ENCODE measurements at places on chromosomes 1 and 21.

- DNase-seq: no peak
These were observed 181.8 kb upstream of the ADGRL4 start for GRCh38 chr1:79188337-79188736.

- DNase-seq: no peak
These were observed 41.0 kb downstream of the IL12RB2 start for GRCh38 chr1:67348586-67349252.

- no peak for DNase-seq
These were observed 448.6 kb downstream of the SMYD3 start for GRCh38 chr1:246058466-246058865.

DNA sequence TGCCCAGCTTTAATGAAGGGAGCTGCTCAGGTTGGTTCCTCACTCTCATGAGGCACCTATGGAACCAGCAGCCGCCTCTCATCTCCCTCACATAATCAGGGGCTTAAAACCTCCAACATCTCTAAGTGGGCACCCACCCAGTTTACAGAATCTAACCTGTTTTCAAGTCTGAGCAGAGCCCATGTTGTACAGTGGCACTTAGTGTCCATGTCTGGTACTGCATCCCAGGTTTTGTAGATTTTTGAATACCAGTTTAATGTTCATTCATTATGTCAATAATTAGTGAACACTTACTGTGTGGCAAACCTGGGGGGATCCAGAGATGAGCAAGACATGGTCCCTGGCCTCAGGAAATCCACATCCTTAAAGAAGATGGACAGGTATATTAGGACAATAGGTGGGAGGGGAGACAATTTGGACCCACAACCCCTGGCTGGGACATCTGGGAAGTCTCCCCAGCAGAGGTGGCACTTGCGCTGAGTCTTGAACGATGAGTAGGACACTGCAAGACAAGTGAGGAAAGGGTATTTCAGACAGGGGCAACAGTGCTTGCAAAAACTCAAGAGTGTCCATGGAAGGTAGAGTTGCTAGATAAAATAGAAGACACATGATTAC, 83.3 kb downstream of the LACTBL1 start:
- DNase-seq: no peak

- no peak for DNase-seq
These were observed 32.6 kb downstream of the UBE4B start for GRCh38 chr1:10065344-10065685.

DNA sequence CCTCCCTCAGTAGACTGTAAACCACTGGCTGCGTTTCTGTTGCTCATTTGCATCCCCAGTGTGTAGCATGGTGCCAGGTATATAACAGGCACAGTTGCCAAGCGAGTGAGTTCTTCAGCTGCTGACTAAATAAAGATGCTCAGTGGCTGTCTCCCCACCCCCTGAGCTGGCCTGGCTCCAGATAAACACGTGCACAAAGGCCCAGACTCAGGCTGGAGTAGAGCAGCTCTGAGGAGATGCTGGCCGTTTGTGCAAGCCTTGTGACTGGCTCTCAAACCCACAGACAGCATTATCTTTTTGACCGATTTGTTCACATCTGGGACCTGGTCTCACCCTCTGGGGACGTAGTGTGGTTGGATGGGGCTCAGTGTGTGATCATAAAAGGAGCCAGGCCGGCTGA, 7.1 kb downstream of the CHRNB2 start:
- no peak for DNase-seq

DNA sequence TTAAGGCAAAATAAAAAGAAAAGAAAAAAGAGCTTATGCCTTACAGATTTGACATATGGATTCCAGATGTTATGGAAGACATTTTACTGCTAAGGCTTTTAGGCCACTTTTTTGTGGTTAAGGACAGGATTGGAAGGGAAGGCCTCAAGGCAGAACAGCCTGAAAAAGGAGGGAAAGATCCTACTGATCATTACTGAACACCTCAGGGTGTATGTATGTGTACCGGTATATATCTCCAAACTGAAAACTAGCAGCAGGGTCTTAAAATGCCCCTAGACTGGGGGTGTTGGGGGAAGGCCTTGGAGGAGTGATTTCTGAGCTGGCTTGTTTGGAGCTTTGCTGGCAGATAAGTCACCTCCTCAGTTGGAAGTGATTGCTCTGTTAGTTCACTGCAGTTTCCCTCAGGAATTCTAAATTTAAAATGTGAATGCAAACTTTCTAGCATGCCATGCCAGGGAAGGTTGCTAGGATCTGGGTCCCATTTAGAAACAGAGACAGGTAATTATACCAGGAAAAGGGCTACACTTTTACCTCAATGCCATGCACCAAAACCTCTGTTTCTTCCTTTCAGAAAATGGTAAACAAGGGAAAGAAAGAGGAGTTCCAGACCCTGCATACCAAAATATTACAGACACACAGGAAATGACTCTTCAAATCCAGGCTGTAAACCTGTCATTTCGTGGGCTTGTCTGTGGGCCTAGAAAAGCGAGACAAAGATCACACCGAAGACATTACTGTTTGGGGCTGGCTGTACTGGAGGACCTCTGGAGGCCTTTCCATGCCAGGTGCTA, 15.0 kb downstream of the C1orf52 start:
- DNase-seq: peak; percentile 42

GRCh38 chr1:228000836-228001563, 5.8 kb upstream of the WNT3A start:
- no peak for DNase-seq

GRCh38 chr1:115219927-115220326, 118.1 kb downstream of the NGF start:
- DNase-seq: no peak

DNA sequence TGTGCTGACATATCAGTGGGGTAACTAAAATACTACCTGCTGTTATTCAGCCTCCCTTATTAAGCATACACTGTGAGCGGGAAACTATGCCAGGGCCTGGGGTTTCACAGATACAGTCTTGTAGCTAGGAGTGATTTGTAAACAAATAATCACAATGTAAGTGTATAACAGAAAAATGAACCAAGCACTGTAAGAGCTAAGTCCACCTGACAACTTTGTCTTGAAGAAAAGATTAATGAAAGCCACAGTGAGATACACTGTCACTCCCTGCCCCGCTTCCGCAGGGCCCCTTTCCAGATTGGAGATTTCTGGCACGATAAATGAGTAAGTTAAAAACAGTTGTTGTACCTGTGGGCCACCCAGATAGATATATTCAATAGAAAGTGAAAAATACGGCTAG, 4.8 kb downstream of the RCAN3 start:
- no peak for DNase-seq

DNA sequence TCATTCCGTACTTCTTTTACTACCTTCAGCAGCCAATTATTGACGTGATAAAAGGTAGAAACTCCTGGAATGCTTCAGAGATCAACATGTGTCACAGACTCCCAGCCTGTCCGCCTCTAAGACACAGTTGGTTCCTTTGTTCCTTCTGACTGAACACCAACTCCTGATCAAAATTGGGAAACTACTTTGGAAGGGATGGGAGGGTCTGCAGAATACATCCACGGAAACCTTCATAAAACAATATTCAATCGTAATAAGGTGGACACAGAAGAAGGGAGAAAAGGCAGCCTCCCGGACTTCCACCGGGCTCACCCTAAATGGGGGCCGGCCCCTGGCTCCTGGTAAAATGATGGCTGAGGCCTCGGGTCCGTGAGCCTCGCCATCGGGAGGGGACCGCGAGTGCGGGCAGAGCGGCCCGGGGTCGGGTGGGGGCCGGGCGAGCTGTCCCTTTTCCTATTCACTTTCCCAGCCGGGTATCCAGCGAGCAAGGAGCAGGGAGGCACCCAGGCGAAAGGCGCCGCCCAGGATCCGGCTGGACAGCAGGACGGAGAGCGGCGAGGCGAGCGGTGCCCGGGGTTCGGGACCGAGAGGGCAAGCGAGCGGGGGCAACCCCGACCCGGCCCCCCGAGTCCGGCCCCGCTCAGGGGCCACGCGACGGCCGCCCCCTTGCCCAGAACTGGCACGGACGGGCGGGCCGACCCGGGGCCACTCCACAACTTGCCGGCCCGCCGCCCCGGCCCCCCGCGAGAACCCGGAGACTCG, 805 bp downstream of the NRIP1 start:
- no peak for DNase-seq

GRCh38 chr1:233170741-233171140, 124.8 kb downstream of the PCNX2 start:
- no peak for DNase-seq

DNA sequence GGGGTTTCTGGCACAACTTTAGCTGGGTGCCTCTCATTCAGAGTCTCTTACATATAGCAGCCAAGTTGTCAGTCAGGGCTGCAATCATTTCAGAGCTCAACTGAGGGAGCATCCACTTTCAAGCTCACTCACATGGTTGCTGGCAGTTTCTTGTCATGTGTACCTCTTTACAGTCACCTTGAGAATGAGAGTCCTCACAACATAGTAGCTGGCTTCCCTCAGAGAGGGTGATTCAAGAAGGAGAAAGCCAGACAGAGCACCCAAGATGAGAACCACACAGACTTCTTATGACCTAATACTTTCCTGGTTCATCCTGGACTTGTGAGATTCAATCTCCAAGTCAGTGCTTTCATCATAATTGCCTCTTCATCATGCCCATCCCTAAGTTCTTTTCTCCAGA, 57.2 kb downstream of the DPT start:
- no peak for DNase-seq

GRCh38 chr21:29334717-29335428, 36.2 kb downstream of the BACH1 start:
- DNase-seq: no peak

- DNase-seq: no peak
These were observed 1.7 kb upstream of the USP25 start for GRCh38 chr21:15728046-15728445.

GRCh38 chr1:182041615-182042014, 19.9 kb downstream of the ZNF648 start:
- DNase-seq: no peak

DNA sequence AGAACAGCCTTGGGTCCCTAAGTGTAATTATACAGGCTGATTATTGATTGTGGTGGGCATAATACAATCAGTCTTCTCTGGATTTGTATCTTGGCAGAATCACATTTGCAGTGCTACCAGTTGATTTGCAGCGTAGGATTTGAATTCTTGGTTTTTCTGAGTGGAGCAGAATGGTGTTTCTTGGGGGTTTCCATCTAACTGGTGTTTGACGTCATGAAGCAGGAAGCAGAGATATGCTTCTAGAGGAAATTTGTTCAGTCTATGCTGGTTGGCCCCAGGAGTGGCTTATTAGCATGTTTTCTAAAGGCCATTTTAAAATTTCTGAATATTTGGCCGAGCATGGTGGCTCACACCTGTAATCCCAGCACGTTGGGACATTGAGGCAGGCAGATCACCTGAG, 3.4 kb downstream of the CTTNBP2NL start:
- no peak for DNase-seq

DNA sequence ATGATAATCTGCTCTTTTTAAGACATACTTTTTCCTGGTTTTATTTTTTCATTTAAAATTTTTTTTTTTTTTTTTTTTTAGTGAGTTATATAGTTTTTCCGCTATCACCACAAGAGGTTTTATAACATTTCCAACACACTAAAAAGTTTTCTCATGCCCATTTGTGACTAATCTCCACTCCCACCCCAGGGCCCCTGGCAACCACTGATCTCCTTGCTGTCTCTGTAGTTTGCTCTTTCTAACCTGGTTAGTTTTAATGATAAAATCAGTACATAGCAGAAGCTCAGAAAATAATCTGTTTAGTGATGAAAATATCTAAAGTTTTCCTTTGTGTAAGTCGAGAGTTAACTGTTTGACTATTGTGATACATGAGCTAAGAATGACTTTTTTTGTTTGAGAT, 41.8 kb downstream of the IARS2 start:
- no peak for DNase-seq

- DNase-seq: no peak
These were observed 148.4 kb downstream of the TOMM20 start for GRCh38 chr1:234980291-234980644.

- no peak for DNase-seq
These were observed 8.6 kb downstream of the HJV start for GRCh38 chr1:146012703-146013558.

DNA sequence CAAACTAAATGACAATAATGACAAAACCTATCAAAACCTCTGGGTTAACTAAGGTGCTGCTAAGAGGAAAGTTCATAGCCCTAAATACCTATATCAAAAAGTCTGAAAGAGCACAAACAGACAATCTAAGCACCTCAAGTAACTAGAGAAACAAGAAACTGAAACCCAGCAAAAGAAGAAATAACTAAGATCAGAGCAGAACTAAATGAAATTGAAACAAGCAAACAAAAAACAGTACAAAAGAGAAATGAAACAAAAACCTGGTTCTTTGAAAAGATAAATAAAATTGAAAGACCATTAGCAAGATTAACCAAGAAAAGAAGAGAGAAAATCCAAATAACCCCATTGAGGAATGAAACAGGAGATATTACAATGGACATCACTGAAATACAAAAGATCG, 44.8 kb upstream of the KIAA0040 start:
- DNase-seq: no peak

DNA sequence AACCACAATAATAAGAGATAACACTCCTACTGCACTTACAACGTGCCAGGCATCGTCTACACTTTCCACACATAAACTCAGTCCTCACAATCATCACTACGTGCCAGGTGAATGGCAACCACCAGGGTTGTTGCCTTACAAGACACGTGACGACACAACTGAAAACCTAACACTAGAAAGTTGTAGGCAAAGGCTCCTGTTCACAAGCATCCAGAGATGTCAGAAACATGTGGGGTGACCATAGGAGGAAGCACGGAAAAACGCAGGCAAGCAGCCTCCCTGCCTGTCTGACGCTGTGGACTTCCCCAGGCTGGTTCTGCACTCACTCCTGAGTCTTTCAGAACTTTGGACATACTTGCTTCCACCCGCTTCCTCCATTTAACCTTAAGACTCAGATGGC, 7.0 kb downstream of the CAPZB start:
- DNase-seq: no peak

DNA sequence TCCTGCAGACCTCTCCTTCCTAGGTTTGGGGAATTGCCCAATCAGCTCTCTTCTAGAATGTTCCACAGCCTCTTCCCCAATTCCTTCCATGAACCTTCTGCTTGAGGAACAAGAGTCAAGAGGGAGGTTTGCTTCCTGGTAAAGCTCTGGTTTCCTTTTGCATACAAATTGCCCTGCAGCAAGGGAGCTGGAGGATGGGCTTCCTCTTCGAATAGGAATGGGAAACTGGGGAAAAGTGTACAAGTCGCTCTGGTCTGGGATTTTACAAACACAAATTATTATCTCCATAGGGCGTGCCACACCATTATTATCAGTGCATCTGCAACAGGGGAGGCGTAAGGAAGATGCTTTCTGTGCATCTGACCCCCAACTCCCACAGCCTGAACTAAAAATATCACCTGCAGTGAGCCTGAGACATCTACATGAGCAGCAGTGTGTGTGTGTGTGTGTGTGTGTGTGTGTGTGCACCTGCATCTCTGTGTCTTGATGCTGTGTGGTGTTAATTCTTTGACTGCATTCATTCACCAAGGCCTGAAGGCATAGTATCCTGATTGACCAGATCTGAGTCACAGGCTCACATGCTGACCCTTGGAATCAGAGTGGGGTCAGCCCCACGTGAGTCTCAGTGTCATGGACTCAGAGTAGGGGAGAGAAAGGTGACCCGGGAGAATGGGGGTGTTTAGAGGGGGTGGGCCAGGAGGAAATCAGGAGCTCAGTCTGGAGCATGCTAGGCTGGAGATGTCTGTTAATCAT, 272.9 kb downstream of the KAZN start:
- DNase-seq: no peak

Measured in foreskin keratinocyte (primary cell).